ENCODE measurements at places on chromosomes 5 and 9.
A peak's percentile ranks its signal among the peaks of the same experiment; 100 is the strongest.

- peak; percentile 50 for DNase-seq
These were observed 43.7 kb upstream of the TTC1 start for GRCh38 chr5:159965031-159965837.

GRCh38 chr5:91140657-91141056, 242.5 kb downstream of the ARRDC3 start:
- DNase-seq = no peak

- DNase-seq = no peak
These were observed 1.0 kb upstream of the PANK3 start for GRCh38 chr5:168580227-168580508.

DNA sequence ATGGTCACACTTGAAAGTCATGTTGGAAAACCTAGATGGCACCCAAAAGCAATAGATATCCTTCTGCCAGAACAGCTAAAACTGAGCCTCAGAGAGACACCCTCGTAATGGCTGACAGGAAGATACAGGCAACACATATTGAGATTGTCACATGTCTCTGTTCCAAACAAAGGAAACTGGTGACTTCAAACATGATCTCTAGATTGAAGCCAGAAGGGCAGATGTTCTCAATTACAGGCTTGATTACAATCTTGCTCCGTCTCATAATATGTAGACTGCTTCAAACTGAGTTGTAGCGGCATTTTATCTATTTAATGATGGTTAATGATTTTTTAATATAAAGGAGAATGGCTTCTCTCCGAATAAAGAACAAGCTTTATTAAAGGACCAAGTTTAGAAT, 774.3 kb downstream of the KCTD16 start:
- no peak for DNase-seq

GRCh38 chr5:172941067-172941516, 18.1 kb upstream of the RPL26L1 start:
- no peak for DNase-seq

DNA sequence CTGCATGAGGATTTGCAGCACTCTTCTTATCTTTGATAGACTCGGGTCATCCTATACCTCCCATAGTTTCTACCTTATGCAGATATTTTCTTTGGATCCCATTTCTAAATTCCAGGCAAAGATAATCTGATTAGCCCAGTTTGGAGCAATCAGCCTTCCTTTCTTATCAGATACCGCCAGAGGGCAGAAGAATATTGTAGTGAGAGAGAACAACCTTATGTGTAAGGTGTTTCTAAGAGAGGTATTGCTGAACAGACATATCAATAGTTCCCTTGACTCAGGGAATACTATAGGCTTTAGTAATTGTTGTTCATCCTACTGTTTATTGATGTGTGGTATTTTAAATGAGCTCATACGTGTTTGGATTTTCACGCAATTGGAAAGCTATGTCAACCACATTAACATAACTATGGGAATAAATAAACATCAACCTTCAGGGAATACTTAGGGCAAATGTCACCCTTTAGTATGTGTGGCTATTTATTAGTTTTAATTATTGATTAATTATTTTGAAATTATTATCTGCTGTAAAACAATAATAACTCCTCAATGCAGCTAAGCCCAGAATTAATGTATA, 1435.2 kb upstream of the CDH9 start:
- no peak for DNase-seq

DNA sequence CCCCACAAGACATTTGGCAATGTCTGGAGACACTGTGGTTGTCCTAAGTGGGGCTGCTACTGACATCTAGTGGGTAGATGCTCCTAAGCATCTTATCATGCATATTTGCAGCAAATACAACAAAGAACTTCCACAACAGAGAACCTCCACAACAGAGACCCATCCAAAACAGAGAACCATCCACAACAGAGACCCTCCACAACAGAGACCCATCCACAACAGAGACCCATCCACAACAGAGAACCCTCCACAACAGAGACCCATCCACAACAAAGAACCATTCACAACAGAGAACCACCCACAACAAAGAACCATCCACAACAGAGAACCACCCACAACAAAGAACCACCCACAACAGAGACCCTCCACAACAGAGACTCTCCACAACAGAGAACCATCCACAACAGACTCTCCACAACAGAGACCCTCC, 32.8 kb downstream of the ARPC5L start:
- no peak for DNase-seq

GRCh38 chr9:98075332-98075805, 18.8 kb downstream of the NANS start:
- no peak for DNase-seq

DNA sequence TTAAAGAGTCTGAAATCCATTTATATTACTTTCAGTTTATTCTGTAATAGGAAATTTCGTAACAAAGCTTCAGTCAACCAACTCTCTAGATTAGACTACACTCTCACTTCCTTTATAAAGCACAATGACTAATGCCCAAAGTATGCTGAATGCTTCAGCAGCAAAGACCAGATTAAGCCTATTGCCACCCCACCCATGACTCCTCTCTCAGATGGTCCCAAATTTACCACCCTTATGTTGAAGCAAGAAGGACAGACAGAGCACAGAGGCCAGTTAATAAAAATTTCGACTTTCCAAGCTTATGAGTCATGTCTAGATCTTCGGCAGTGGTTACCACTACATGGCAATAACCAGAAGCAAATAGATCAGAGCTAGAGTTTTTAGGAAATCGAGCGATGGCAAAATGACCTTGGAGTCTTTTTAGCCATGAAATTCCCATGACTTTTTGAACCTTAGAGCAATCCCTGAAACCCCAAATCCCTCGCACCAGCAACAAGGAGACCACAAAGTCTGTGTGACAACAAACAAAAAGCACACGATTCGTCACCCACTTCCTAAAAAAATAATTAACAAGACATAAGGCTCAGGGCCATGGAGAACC, 287.8 kb upstream of the RASA1 start:
- no peak for DNase-seq

GRCh38 chr5:104178829-104179456, 616.4 kb upstream of the NUDT12 start:
- no peak for DNase-seq

- DNase-seq = no peak
These were observed 13.2 kb upstream of the TLX3 start for GRCh38 chr5:171295801-171296200.

DNA sequence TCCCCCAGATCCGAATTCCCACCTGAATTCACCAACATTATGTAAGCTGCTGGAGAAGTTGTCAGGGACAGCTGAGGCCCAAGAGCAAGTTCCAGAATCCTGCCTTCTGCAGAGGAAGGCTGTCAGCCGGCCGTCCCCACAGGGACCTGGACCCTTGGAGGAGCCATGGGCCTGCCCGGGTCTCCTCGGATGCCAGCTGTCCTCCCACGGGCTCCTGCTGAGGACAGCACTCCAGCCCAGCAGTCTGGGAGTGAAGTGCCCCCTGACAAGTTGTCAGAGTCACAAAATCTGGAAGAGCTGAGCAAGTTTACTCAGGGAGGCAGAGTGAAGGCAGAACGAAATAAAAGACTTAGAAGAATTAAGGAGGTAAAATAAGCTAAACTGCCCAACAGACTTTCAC, 192.5 kb upstream of the DAPK1 start:
- DNase-seq = no peak

- DNase-seq = no peak
These were observed 178.2 kb upstream of the GDNF start for GRCh38 chr5:38018016-38018415.

DNA sequence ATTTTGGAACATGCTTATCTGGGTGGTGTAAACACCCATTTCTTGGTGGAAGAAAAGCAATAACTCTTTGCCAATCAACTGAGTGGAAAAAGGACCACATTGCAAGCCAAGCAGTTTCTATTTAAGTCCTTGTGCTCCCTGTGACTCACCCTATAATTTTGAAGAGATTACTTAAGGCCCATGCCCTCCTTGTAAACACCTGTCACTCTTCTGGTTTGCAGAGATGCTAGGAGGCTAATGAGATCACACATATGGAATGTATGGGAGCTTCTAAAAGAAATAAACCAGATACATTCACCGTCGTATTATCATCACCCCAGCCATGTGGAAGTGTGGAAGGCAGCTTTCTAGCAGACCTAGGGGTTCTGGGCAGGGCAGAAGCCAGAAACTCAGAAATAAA, 337.1 kb downstream of the GADD45G start:
- DNase-seq = no peak

- DNase-seq = no peak
These were observed 1.6 kb upstream of the FOXD1 start for GRCh38 chr5:73450137-73450536.

GRCh38 chr9:89325733-89326132, 7.4 kb downstream of the SECISBP2 start:
- no peak for DNase-seq

GRCh38 chr5:127785098-127785927, 82.1 kb downstream of the CCDC192 start:
- DNase-seq = no peak

DNA sequence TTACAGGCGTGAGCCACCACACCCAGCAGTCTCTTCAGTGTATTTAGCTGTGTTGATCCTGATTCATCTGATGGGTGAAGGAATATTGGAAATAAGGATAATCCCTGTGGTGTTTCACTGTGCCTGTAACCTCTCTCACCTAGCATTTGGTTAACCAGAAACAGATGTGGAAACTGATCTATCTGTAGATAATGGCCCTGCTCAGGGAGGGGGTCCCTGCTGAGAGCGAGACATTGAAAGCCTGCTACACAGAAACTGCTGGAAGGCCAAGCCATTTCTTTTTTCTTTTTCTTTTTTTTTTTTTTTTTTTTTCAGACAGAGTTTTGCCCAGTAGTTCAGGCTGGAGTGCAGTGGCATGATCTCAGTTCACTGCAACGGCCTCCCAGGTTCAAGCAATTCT, 28.4 kb downstream of the QRFP start:
- DNase-seq = no peak

DNA sequence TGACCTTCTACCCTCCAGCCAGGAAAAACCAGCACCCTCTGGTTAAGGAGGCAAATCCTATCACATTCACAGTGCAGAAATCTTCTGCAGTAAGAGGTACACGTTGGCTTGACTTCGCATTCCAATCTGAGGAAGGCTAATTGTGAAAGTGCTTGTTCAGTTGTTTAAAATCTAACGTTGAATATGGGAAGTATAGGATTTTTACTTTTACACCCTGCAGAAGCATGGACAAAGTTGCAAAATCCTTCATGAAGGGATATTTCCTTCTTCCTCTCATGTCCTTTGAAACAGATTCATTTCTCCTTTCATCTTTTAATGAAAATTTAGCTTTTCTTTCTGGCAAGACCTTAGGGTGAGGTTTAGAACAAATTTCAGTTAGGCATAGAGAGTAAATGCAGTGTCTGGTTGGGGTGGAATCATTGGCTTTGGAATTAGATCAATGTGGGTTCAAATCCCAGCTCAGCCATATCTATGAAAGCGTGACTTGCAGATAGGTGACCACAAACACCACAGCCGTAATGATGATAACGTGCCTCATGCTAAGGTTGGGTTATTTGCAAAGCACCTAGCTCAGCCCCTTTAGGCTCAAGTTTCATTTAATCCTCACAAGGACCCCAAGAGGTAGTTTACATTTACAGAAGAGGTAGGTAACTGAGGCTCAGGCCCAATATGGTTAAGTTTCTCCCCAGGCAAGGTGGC, 42.2 kb upstream of the C5orf58 start:
- DNase-seq = no peak

- DNase-seq = no peak
These were observed 282.3 kb downstream of the EPB41L4A start for GRCh38 chr5:112136773-112137172.

- no peak for DNase-seq
These were observed 45.8 kb upstream of the ENTREP1 start for GRCh38 chr9:69279084-69279731.

DNA sequence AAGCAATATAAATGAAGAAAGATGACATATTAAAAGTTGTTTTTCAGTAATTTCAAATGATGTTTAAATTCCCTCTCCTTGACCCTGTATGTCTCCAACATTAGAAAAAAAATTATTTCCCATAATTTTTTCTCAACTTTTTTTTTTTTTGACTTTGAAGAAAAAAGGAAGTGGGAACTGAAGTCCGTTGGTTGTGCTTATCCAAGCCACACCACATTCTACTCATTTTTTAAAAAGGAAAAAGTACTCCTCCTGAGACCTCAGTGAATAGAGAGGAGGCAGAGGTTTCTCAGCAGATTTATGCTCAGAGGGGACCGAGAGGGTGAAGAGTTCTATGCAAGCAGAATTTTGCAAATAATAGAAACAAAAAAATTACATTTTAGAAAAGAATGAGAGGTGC, 123.3 kb downstream of the PCSK5 start:
- no peak for DNase-seq

- no peak for DNase-seq
These were observed 146.5 kb downstream of the NSG2 start for GRCh38 chr5:174191850-174192655.

DNA sequence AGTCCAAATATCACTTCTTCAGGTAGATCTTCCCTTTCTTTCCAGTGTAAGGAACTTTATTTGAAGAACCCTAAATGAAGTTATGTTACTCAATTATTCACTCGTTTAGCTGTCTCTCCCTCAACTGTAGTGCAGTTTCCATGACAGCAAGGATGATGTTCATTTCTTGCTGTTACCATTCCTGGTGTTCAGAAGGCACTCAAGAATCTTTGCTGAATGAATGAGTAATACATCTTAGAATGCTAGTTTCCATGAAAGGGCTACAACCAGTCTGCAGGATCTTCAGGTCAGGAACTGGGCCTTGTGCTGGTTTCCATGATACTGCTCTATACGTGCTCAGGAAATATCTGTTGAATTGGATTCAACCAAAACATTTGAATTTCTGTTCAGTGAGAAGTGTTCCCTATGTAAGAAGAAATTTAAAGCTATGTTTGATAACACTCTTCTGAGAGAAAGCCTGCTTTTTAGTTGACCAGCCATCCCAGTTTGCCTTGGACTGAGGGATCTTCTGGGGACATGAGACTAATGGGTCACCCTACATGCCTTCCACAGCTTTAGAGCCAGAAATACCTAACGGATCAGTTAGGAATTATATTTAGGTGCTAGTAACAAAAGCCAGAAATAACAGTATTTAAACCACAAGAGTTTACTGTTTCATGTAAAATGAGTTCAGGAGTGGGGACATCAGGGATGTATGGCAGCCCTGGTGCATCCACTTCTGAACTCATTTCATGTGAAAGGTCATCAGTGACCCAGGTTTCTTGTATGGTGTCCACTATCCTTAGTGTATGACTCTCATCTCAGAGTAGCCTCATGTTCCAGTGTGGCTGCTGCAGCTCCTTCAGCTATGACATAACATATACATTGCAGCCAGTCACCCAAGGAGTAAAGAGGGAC, 500.1 kb upstream of the SGCD start:
- no peak for DNase-seq

GRCh38 chr5:181109489-181110013, 21.4 kb downstream of the OR2V1 start:
- no peak for DNase-seq

- no peak for DNase-seq
These were observed 364.1 kb upstream of the SLC30A5 start for GRCh38 chr5:68729678-68730077.

DNA sequence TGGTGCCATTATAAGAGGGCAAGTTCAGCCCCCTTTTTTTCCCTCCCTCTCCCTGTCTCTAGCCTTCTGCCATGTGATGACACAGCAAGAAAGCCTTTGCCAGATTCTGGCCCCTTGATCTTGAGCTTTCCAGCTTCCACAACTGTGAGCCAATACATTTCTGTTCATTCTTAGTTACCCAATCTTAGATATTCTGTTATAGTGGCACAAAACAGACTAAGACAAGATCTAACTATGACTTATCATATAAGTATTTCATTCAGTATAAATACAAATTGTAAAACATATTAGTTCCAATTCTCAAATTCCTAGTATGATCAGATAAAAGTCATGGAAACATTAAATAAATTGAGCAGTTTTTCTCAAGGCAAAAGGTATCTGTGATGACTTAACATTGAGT, 276.3 kb downstream of the COX7C start:
- DNase-seq = no peak

- DNase-seq = no peak
These were observed 14.0 kb downstream of the MAP3K1 start for GRCh38 chr5:56829137-56829908.
